Suprapubic skin (tissue), 4 donors: ENCODE measurements at places on chromosomes 16 and 17. TPM values are rescaled to one million over a fixed set of nuclear protein-coding genes. Genes with fewer than 3 reads are reported as not detected.

- DNase-seq: no peak
These were observed 23.9 kb upstream of the WSB1 start for GRCh38 chr17:27269974-27270373.

GRCh38 chr17:35870906-35871819, 2.5 kb upstream of the HEATR9 start:
- no peak for DNase-seq

- no peak for DNase-seq
These were observed 6.8 kb downstream of the FAM83G start for GRCh38 chr17:18997650-18998196.

DNA sequence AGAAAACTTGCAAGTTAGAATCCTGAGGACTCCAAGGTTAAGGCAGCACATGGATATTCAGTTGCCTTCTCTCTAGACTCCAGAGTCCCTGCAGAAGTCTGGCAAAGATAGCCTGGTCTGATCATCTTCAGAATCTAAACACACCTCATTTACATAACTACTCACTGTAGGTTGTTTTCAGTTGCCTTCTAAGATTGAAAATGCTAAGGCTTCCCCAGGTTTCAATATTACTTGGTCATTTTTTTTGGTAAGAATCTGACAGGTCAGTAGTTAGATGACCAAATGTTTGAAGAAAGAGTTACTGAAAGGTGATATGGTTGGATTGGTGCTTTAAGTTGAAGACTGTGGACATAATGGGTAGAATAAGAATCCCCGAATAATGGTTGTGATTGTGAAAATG, 205.4 kb upstream of the KCNJ16 start:
- no peak for DNase-seq

DNA sequence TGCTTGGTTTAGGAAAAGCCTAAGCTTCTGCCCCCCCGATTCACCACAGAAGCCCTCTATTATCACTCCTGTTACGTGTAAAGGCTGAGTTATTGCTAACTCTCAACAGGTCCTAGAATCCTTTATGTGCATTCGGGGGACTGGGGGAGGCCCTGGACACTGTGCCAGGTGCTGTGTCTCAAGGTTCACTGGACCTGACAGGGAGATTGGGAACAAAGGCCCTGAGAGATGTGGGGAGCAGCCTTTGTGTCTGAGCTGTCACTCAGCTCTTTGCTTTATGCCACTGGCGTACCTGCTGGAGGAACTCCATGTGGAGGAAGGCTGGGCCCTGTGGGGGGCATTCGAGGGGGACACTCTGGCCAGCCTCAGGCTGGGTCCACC, 65.9 kb downstream of the METRNL start:
- DNase-seq: no peak

- DNase-seq: no peak
These were observed 116.6 kb upstream of the SALL1 start for GRCh38 chr16:51267681-51268080.

GRCh38 chr17:56478836-56479447, 114.6 kb upstream of the NOG start:
- DNase-seq: no peak

The TBC1D28 gene
- total RNA-seq: not detected

The HEATR9 gene
- total RNA-seq: not detected
